ENCODE measurements at places on chromosomes 11 and 22.

DNA sequence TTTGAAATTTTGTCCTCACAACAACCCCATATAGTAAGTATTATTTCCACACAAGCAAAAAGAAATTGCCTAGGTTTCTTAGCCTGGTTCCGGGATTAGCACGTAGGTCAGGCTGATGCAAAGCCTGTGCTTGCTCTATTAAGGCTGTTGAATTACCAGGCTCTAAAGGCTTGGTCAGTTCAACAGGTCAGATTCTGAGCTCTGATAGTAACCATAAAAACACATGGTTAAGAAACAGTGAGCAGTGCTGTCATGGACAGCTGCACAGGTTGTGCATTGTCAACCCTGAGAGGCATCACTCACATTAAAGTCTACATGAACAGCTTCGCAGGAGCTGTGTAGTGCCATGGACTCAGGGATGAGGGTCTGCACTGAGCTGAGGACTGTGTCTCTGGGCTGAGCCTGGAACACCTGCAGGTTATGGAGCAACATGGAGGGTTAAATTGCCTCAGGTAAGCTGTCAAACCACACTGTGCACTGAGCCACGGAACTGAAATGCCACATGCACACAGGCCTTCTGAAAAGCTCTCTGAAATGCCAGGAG, 98.0 kb downstream of the PIWIL4 start:
- no peak for DNase-seq

DNA sequence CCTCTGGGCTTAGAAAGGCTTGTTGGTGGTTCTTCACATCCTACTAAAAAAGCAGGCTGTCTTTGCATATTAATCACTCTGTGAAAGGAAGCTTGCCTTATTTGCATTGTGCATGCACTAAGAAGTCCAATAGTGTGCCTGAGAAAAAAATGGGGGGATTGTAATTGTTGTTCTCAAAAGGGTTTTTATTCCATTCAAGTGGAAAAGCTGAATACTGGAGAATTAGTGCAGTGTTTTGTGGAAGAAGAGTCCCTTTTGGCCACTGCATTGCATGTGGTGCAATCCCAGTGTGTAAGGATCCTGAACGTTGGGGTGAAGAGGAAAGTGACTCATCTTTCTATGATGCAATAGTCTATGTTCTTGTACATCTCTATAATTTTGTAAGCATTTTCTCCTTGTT, 16.5 kb downstream of the NCAM1 start:
- DNase-seq: no peak

- DNase-seq: peak; percentile 46
Observed at GRCh38 chr11:128135451-128135850, 451.9 kb downstream of the ETS1 start.

DNA sequence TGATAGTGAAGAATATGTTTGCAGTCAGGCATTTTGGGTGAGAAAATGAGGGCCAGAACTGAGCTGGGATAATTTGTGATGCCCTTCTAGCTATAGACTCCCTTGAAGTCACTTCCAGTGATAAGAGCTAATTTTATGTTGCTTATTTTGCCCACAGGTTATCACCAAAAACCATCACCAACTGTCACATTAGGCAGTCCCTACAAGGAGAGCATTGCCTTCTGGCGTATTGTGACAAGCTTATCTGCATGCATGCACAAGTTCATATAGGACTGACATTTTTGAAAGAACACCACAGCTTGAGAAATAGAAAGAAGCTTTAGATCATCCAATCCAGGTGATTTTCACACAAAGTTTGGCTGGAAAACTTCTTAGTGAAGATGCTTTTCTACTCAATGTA, 735.3 kb upstream of the RAG2 start:
- DNase-seq: no peak

DNA sequence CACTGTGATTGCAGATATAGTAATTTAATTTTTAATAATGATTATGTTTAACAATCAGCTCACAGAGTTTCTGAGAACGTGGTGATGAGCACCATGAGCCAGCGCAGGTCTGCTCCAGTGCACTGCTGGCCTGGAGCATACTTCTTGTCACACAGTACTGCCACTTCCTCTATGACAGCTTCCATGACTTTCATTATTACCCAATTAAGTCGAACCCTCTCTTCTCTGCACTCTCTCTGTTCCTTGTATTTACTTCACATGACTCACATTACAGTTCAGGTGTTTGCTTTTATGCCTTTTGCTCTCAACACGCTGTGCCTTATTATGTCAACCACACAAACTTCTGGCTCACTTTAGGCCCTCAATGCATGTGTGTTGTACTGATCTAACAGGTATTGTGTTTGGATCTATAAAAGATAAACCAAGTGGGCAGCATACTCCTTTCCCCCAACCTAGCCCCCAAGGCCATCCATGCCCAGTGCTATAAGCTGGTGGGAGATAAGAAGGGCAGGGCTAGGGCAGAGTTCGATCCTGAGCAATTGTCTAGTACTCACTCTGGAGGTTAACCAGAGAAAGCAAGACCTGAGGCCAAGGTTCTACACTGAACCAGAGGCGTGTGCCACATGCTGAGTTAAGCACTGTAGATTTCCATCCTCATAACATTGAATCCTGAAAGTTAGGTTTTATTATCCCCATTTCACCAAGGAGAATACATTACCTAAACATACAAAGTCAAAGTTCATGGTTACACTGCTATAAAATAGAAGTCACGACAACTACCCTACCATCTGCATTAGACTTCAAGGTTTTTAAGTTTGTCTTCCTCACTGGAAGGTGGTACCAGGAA, 356.5 kb downstream of the INSC start:
- DNase-seq: no peak
